MG63 (cell line): ENCODE measurements at places on chromosomes 6 and 20.

DNA sequence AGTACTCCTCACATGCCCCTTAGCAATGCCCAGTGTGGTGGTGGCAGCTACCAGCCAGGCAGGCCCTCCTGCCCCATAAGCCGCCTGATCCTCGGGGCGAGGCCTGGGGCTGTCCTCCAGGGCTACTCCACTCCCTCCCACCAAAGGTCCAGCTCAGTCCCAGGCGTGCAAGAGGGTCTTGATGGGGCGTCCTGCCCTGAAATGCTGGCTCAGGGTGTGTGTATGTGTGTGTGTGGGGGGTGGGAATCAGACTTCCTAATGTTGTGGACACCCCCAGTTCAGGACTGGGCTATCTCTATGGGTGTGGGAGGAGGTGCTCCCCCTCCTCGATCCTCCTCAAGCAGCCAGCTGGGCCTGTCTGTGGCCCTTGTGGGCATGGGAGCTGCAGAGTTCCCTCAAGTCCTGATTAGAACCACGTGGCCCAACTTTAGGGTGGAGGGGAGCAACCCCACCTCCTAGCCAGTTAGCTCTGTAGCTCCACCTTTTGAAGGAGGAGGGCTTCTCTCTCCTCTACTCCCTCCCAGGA, 7.5 kb downstream of the HSPA12B start:
- no peak for DNase-seq

- no peak for DNase-seq
Observed at GRCh38 chr6:25239498-25239897, 39.7 kb upstream of the CARMIL1 start.

DNA sequence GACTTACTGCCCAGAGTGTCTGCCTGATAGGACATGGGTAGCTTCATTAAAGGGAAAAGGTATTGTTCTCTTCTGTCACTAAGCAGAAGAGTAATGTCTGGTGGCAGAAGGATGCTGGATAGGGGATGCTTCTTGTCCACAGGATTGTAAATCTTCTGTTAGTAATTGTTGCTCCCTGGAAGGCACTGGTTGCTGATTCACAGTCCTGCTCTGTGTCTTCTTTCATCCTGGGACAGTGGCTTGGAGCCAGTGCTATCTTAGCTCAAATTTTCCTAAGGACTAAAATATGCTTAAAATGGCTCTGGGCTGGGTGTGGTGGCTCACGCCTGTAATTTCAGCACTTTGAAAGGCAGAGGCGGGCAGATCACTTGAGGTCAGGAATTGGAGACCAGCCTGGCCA, 48.0 kb downstream of the SYTL3 start:
- no peak for DNase-seq

- DNase-seq: no peak
Observed at GRCh38 chr6:125623085-125623484, 126.3 kb upstream of the HEY2 start.

DNA sequence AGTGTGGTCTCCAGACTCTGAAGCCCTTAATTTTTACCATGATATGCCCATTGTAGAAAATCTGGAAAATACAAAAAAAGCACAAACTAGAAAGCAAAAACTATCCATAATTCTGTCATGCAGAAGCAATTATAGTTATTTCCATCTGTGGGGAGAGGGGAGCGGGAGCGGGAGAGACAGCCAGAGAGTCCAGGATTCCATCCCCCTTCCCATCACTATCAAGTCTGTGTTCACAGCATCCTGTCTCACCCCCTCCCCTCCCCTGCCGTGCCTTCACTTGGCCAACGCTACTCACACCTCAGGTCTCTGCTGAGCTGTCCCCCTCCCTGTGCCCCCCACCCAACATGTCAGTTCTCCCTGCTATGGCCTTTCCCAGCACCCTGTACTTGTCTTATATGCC, 14.5 kb downstream of the RIMS4 start:
- DNase-seq: no peak

DNA sequence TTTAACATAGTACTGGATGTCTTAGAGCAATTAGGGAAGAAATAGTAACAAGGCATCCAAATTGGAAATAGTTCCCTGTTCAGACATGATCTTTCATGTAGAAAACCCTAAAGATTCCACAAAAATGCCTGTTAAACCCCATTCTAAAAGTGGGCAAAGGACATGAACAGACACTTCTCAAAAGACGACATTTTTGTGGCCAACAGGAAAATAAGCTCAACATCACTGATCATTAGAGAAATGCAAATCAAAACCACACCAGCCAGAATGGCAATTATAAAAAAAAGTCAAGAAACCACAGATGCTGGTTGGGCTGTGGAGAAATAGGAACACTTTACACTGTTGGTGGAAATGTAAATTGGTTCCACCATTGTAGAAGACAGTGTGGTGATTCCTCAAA, 109.9 kb upstream of the MOCS1 start:
- DNase-seq: no peak

- DNase-seq: peak; percentile 75
Observed at GRCh38 chr6:136593748-136594490, 43.7 kb upstream of the MAP7 start.

- no peak for DNase-seq
Observed at GRCh38 chr20:49308875-49309274, 31.0 kb upstream of the ZNFX1 start.

DNA sequence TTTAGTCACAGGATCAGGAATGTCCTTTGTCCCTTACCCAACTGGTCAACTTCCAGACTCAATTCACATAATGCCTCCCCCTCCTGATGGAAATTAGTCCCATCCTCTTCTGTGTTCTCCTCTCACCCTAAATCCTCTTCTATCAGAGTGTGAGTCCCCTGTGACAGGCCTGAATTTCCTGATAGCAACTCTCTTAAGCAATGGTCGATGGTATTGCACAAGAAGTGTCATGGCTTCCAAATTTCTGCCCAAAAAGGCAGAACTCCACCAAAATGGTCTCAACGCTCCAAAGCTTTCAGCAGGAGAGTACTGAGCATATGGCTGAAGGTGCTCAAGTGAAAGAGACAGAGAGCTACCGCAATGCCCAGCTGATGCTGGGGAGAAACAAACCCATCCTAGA, 2.4 kb downstream of the PREP start:
- DNase-seq: no peak

GRCh38 chr6:132218059-132218696, 183.1 kb downstream of the MOXD1 start:
- no peak for DNase-seq

- no peak for DNase-seq
Observed at GRCh38 chr20:33162753-33163152, 5.2 kb upstream of the BPIFA2 start.

GRCh38 chr6:113361014-113361645, 496.0 kb upstream of the MARCKS start:
- no peak for DNase-seq

DNA sequence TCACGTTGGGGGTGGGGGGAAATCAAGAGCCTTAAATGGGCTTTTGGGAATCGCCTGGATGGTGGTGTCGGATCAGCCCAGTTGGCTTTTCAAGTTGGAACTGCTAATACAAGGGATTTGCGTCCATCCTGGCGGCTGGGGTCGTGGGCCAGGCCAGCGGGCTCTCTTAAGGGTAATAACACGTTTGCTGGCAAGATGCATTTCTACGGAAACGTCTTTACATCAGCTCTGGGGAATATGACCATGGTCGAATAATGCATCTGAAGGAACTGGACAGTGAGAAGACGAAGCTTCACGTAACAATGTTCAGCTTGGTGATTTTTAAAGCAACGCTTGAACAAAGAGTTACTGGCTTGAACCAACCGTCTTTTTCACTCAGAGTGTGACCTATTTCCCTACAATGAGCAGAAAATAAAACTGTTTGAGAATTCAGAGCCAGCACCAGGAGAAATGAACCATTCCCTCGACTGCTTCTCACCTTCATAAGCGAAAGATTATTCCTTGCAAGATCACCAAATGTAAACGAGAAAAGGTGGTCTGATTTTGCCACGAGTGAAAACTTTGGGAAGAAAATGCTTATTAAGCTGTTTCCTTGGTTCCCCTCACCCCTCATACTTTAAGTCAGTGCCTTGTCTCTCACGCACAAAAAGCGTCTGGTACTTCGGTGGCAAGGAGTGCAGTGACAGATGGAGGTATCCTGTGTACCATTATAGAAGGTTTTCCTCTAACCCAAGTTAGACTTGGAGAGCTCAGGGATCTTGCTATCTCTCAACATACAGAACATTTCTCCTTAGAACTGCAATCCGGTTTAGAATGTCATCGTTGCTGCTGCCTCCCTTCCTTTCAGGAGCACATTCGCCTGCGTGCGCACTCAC, 1.4 kb upstream of the MARCKS start:
- DNase-seq: peak; percentile 50

GRCh38 chr20:3420211-3420707, 12.8 kb upstream of the DNAAF9 start:
- DNase-seq: peak; percentile 47

- DNase-seq: no peak
Observed at GRCh38 chr6:62174548-62174947, 111.5 kb downstream of the KHDRBS2 start.

- no peak for DNase-seq
Observed at GRCh38 chr6:49252901-49253300, 210.2 kb downstream of the MMUT start.

DNA sequence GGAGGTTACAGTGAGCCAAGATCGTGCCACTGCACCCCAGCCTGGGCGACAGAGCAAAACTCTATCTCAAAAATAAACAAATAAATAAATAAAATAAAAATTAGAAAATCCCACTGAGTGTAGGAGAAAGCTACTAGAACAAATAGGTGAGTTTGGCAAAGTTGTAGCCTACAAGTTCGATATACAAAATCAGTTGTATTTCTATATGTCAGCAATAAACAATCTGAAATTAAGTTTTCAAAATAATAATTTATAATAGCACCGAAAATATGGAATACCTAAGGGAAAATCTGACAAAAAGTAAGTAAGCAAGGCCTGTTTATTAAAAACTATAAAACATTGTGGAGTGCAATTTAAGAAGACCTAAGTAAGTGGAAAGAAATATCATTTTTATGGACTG, 5.1 kb upstream of the DEFB118 start:
- no peak for DNase-seq

DNA sequence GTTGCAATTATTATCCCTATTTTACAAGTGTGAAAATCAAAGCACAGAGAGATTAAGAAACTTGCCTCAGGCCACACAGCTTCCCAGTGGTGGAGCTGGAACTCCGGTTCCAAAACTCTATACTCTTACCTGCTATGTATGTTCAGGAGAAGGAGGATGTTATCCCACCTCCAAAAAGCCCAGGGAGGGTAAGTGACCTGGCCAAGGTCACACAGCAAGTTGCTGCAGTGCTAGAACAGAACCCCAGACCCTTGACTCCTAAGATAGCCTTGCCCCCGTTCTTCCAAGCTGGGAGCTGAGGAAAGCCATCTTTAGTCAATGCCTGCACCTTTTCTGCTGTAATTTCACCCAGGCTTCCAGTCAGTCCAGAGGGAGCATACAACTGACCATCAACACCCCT, 42.3 kb downstream of the BPIFB1 start:
- DNase-seq: no peak

- DNase-seq: no peak
Observed at GRCh38 chr20:32898729-32899128, 40.0 kb downstream of the EFCAB8 start.

DNA sequence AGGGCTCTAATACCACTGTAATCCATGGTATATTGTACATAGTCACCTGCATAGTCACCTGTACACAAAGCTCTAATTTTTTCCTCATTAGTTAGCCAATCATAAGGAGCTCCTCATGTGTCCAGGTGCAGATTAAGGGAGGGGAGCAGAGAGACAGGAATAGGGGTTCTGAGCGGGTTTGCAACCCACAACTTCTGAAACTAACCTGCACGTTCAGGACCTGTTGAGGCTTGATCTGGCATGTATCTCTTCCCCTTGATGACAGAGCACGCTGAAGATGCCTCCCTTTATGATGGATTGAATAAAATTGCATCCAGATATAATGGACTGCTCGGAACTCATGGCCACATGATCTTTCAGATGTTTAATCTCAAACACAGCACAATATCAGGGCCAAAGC, 179.4 kb upstream of the PRND start:
- DNase-seq: no peak

- DNase-seq: peak; percentile 38
Observed at GRCh38 chr20:49676581-49677291, 36.9 kb downstream of the B4GALT5 start.

GRCh38 chr6:74871757-74872156, 334.1 kb downstream of the COL12A1 start:
- DNase-seq: no peak

DNA sequence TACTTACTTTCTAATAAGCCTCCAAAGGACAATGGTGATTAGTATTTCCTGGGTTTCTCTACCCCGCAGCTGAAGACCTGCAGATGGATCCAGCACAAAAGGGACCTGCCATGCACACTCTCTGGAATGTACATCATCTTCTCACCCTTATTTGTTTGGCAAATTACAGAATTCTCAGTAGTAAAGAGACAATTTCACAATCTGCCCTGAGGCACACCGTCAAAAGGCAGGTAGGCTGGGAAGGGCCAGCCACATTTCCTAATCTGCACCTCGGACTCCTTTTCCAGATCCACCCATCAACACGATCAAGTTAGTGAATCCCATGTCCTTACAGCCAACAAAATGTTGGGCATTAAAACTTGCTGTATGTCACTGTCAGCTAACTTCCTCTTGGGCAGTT, 4.9 kb downstream of the OVOL2 start:
- DNase-seq: no peak

- DNase-seq: no peak
Observed at GRCh38 chr20:44319839-44320422, 8.9 kb upstream of the FITM2 start.

GRCh38 chr6:108795122-108795521, 53.1 kb upstream of the ARMC2 start:
- no peak for DNase-seq

DNA sequence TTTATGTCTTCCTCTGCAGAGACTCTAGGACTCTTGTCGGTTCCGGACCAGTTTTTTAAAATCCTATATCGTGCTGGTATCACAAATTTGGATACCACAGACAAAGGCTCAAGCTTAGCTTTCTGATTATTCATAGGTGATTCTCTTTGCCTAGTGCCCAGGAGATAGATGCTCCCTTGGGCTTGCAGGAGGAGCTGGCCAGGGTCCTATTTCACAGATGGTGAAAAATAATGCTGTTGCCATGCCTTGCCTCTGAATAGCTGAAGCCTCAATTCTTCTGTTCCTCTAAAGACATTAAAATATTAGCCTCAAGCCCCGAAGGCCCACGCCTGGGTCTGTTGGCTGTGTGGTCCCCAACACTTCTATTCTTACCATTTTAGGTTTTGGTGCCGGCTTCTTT, 123.9 kb upstream of the BACH2 start:
- DNase-seq: no peak

DNA sequence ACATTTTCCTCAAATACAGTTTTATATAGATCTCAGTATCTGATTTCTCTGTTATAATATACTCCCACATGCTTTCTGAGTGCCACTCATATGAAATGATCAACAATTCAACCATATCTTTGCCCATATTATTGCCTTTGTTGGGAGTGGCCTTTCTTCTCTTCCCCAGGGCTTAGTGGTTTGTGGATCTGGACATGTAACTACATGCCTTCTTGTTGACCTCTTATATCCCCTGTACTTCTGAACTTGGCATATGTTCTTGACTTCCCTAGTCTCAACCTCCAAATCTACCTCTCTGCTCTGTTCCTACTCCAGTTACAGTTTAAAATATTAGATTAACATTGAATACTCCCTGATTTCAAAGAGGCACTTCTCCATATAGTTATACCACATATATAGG, 34.3 kb upstream of the PRIM2 start:
- DNase-seq: no peak
